NCI-H1417 treated with DMSO at 0.1 percent for 48 hours (cell line): ENCODE measurements at places on chromosomes 7 and 10.

DNA sequence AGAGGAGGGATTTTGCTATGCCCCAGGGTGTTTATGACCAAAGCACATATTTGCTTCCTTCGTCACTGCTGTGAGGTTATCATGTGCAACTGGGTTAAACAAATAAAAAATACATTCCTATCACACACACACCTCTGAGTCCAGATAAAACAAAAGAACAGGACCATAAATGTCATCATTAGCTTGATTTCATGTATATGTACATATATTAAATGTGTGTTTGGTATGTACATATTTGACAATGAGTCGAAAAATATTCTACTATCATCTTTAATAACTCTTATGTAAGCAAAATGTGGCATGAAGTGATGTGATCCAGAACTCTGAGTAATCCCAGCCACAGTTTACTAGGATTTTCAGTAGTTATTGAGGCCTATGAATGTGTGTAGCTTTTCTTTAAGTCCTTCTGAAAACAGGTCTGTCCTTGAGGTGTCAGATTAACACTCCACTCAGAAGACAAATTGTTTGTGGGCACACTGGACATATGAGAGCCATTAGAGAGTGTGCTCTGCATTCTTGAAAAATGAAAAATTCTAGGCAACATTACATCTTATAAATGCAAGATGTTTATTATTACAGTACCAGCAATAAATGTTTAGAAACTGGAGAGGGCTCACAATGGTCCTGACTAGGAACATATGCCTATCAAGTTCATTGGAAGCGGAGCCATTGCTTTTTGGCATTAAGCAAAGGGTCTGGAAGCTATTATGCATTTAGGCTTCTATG is 335.1 kb upstream of the SEMA3A start:
- DNase-seq: peak; percentile 25

- no peak for DNase-seq
Measured at GRCh38 chr7:22154143-22154529, 202.8 kb downstream of the RAPGEF5 start.

DNA sequence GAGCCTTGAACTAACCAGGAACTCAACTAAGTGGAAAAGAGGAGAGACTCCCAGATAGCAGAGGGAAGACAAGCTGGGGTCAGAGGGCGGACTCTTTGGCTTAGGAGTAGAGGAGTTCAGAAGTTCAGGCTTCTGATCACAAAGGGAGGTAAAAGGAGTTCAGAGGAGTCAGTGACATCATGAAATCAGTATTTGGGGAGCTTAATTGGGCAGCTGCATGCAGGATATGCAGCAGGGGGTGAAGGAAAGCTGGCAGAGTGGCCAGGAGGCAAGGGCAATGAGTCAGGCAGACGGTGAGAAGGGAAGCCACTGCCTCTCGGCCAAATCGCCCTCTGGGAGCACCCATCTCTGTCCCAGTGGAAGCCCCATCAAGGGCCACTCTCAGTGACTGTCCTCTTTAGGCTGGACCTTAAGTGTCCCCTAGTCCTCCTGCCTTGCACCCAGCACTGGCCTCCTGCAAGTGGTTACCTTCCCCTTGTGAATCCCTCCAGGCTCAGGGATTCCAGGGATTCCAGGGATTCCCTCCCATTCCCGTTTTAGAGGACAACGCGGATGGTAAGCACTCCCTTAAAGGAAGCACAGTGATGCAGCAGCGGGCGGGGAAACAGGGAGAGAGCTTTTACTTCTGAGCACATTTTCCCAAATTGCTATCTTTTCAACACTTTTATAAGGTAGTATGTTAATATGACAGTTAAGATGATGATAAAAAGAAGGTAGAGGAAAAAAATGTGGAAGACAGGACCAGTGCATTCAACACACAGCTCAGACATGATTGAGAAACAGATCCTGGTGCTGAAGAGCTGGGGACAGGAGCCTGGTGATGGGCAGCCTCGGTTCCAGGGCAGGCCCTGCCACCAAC is 72.6 kb downstream of the KCNMA1 start:
- DNase-seq: no peak

- no peak for DNase-seq
Measured at GRCh38 chr10:71272056-71272771, 46.8 kb upstream of the SLC29A3 start.

DNA sequence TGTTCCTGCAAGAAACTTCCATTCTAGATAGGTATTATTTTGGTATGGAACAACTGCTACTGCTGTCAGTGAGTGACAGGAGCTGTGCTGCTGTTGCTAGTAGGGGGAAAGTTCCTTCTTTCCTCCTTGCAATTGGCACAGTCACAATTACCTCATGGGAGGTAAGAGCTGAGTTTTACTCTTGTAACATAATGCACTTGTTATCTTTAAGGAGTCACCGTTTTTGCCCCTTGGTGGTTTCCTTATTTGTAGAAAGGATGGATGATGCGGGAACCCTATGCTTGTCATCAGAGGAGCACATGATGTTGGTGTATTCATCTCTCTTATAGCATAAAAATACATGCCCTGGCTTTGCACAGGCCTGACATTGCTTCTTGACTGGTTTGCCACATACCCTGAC is 234.7 kb upstream of the NPY start:
- DNase-seq: no peak

- DNase-seq: no peak
Measured at GRCh38 chr7:44373418-44373740, 48.0 kb upstream of the CAMK2B start.

- DNase-seq: no peak
Measured at GRCh38 chr10:60921633-60922032, 22.4 kb downstream of the RHOBTB1 start.

DNA sequence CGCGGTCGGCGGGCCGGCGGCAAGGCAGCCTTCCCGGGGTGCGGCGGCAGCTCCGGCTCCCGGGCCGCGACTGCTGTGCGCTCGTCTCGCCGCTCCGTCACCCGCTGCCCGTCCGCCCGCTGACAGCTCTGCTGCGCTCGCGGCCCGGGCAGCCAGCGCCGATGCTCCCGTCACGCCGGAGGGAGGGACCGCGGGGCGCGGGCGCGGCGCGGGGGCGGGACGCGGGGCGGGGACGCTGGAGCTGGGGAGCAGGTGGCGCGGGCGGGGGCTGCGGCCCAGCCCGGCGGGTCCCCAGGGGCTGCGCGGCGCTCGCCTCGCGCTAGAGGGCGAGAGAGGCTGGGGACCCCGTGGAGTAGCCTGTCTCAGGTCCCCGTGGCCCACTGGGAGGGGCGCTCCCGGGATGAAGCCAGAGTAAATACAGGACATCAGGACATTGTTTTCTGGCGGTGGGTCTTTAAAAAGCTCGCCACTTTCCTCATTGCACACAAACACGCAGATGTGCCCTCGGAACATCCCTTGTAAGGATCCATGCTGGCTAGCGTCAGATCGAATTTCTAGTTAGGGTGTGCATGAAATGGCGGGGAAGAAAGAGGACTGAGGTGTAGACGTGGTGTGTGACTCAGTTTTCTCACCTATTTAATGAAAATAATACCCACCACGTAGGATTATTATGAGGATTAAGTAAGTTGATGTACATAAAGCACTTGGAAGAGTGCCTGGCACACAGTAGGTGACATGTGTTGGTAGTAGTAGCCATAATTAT is at the start of gene ELAPOR2:
TSS of gene ELAPOR2 (minus strand) at position 130 of the 763 bp plus-strand sequence. CDS start 141 bp downstream, outside the sequence.
- peak; percentile 75 for DNase-seq

GRCh38 chr7:23679898-23680413 is at the start of gene FAM221A:
TSS of gene FAM221A (plus strand) at chr7:23680199. CDS start at chr7:23680219, 20 bp downstream.
- peak; percentile 88 for DNase-seq

GRCh38 chr10:86393862-86394455 is 27.4 kb upstream of the GRID1 start:
- no peak for DNase-seq

DNA sequence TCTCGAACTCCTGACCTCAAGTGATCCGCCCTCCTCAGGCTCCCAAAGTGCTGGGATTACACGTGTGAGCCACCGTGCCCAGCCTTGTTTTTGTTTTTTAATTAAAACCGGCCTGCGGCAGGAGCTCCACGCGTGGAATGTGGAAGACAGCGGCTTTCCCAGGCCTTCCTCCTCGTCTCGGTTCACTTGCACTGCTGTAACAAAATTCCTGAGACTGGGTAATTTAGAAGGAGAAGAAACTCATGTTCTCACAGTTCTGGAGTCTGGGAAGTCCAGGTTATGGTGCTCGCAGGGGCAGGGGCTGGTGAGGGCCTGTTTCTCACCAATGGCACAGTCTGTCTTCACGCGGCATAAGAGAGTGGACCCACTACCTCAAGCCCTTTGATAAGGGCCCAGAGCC is 14.4 kb upstream of the CRYGN start:
- no peak for DNase-seq

GRCh38 chr7:129188892-129189660 is 643 bp downstream of the SMO start:
- no peak for DNase-seq

DNA sequence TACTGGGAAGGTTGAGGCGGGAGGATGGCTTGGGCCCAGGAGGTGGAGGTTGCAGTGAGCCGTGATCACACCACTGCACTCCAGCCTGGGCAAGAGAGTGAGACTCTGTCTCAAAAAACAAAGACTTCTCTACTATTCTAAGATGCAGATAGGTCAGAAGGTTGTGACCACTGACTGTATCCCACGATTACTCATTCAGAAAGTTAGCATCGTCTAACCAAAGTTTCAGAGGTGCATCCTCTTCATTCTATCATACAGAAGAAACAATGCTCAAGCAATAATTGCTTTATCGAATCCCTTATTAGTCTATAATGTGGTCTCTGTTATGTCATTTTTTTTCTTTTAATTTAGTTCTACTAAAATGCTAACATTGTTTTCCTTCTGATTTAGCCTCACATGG is 348.7 kb upstream of the LRGUK start:
- no peak for DNase-seq

- no peak for DNase-seq
Measured at GRCh38 chr7:17523813-17524739, 225.6 kb downstream of the AHR start.

DNA sequence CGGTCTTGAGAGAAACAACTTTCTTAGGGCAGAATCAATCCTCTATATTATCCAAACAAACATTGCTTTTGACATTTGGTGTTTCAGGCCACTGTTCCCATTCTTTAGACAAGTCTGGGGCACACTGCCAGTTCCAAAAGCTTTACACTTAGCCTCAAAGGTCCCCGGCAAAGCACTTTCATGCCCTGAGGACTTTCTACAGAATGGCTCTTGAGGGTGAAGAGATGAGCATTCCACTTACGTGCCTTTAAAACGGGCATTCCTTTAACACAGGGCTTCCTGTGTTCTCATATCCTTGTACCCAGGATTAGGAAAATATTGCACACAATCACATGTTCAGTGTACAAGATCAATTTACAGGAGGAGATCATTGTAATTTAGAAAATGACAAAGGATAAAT is 13.1 kb upstream of the TMEM213 start:
- no peak for DNase-seq

DNA sequence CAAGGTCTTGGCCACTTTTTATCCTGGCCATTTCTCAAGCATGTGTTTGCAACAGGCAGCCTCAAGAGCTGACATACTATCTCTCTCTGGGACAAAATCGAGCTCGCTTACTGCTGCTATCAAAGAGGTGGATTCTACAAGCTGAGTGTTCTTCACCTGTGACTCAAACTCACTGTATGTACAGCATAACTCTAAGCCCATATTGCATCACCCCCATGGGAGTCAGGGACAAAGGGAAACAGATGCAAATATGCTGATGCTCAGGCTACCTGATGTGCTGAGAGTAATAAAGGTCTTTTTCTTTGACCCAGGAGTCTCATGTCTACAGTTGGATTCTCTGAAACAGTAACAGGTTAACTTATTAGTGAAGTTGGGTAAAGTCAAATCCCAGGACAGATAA is 45.2 kb downstream of the PCLO start:
- no peak for DNase-seq

DNA sequence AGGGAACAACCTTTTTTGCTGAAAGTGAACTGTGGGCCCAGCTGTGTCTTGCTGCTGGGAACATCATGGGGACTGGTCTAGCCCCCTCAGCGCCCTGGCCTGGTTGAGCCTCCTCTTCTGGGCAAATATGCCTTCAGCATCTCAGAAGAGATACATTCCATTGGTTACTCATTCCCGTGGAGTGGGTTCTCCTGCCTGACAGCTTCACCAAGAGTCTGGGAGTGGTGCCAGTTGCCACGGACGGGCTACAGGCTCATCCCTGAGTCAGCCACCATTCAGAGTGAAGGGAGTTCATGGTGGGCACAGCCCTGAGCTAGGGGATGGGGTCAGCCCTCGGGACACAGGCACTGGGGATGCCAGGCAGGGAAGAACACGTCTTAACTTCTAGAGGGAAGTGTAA is 81.9 kb downstream of the RAMP3 start:
- no peak for DNase-seq

DNA sequence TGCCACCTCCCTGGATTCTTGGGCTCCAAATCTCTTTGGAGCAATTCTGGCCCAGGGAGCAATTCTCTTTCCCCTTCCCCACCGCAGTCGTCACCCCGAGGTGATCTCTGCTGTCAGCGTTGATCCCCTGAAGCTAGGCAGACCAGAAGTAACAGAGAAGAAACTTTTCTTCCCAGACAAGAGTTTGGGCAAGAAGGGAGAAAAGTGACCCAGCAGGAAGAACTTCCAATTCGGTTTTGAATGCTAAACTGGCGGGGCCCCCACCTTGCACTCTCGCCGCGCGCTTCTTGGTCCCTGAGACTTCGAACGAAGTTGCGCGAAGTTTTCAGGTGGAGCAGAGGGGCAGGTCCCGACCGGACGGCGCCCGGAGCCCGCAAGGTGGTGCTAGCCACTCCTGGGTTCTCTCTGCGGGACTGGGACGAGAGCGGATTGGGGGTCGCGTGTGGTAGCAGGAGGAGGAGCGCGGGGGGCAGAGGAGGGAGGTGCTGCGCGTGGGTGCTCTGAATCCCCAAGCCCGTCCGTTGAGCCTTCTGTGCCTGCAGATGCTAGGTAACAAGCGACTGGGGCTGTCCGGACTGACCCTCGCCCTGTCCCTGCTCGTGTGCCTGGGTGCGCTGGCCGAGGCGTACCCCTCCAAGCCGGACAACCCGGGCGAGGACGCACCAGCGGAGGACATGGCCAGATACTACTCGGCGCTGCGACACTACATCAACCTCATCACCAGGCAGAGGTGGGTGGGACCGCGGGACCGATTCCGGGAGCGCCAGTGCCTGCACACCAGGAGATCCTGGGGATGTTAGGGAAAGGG is 913 bp downstream of the NPY start:
- DNase-seq: no peak

GRCh38 chr7:106418526-106418925 is 133.7 kb upstream of the NAMPT start:
- no peak for DNase-seq
